Mammary epithelial cell (primary cell): ENCODE measurements at places on chromosomes 6 and 20. TPM values are rescaled to one million over a fixed set of nuclear protein-coding genes. Genes with fewer than 3 reads are reported as not detected.

Gene TMEM242
- polyA plus RNA-seq = 4.7 TPM

GRCh38 chr6:143337201-143337949 lies 113.1 kb downstream of the ADAT2 start:
- DNase-seq = no peak

- DNase-seq = peak; percentile 28
Observed at GRCh38 chr20:5731753-5732366, 18.3 kb upstream of the SHLD1 start.

- no peak for DNase-seq
Observed at GRCh38 chr6:116933485-116933884, 56.4 kb downstream of the RFX6 start.

Gene ARMH2
- not detected for polyA plus RNA-seq

Gene GPR6
- not detected for polyA plus RNA-seq

DNA sequence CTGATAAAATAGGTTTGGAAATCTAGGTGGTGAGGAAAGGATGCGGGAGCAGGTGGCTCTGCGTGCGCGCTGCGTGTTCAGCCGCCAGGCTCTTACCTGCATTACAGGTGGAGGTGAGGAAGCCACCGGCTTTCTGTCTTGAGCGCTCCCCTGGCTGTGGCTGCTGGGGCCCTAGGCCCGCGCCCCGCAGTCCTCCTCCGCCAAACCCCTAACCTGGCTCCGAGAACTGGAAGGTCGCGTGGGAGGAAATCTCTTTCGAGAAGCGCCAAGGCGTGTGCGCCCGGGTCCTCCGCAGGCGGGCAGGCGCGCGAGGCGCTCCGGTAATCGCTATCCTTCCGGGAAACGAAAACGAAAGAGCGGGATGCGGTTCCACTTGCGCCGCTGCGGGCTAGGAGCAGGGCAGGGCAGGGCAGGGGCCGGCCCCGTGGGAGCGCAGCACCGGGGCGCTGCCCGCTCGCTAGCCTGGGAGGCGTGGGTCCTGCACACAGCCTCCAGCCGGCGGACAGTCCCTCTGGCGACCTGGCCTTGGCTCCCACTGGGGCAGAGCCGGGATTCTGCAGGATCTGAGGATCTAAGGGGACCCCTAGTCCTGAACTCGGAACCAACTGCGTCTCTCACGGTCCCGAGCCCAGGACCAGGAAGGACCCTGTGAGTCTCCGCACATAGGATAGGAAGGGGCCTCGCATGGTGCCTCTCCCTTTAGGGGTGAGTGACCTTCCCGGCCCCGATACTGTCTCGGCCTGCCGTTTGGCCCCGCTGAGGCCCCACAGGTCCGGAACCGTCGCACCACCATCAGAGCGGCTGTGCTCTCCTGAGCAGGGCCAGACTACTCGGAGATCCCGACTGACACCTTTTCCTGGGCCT lies at the start of gene ETV7:
ETV7 (minus strand) TSS at position 230 of the 864 bp plus-strand sequence; CDS start at position 102, 128 bp downstream.
- DNase-seq = peak; percentile 35

GRCh38 chr20:38321959-38322598 lies 18.1 kb downstream of the BPI start:
- peak; percentile 29 for DNase-seq

GRCh38 chr6:105210932-105211531 lies 31.2 kb upstream of the POPDC3 start:
- DNase-seq = no peak

DNA sequence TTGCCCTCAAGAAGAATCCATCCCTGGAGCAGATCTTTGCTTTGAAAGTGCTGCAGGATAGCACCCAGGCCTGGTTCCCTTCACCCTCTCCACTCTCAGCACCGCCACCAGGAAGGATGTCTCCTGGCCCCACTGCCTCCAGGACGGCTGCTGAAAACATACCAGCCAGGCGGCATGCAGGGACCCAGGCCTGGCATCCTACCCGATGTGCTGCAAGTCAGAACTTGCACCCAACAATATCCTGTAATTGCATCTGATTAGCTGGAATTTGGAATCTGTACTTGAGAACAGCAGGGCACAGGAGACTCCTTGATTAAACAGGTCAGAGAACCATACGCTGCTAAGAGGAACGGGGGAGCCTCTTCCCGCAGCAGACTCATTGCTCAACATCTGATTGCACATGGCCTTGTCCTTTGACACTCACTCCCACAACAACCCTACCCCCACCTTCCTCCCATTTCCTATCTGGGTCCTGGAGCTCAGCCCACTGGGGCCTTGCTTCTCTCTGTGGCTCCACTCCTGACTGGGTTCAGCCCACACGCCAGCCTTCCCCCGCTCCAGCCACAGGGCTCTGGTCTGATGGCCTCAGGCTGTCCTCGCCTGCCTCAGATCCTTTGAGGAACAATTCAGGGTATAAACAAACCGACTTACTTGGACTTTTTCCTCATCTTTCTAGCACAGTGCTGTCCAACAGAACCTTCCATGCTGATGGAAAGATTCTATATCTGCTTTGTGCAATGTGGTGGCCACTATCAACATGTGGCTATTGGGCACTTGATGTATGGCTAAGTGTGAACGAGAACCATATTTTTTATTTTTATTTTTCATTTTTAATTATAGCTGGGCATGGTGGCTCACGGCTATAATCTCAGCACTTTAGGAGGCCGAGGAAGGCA lies 78.0 kb downstream of the FGD2 start:
- DNase-seq = peak; percentile 76

DNA sequence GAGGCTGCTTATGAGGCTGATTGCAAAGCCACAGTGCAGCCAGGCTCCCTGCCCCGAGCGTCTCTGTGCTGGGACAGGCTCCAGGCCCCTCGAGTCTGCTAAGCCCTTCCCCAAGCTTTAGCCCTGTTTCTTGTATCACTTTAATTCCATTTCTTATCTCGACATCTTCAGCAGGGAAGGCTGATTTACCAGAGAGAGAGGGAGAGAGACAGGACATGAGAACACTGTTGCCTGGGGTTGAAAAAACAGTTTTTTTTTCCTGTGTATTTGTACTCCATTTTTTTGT lies 386.5 kb downstream of the SMOC2 start:
- DNase-seq = no peak

- no peak for DNase-seq
Observed at GRCh38 chr20:64056889-64057627, 5.9 kb upstream of the TCEA2 start.

Gene MACROD2
- 0.32 TPM for polyA plus RNA-seq

- DNase-seq = peak; percentile 64
Observed at GRCh38 chr6:100504786-100505737, 40.3 kb upstream of the SIM1 start.

DNA sequence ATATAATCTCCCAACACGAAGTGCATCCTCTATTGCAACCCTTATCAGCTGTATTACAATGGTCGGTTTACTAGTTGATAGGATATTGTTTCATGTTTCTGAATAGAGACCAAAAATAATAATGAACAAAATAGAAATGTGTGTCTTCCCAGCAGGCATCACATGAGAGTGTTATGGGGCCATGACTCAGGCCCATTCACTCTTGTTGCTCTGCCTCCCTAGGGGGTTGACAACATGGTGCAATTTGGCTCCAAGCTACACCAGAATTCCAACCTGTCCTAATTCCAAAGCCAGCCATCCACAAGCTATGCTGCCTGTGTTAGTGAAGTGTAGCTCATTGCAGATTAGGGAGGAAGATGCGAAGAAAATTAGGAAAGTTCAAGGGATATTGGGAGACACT lies 13.1 kb upstream of the SAYSD1 start:
- DNase-seq = no peak

GRCh38 chr20:37336369-37337207 lies 9.4 kb upstream of the SRC start:
- DNase-seq = no peak

GRCh38 chr6:48087448-48087847 lies 23.5 kb downstream of the PTCHD4 start:
- DNase-seq = no peak

DNA sequence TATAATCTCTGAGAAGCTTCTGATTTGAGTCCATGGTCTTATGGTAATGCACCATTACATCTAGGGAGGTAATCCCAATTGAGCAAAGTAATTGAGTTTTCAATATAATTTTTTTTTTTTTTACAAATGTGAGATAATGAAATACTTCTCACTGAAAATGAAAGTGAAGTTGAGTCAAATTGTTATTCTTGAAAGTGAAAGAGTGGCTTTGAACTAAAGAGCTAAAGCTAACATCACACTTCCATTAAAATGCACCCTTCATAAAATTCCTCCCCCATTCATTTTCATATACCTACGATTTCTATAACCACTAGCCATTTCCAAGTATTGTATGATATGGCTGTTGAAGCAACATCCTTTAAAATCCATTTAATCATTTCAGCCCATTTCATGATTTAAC lies 149.1 kb upstream of the IMPG1 start:
- DNase-seq = no peak

Gene KCNG1
- 19.2 TPM for polyA plus RNA-seq

GRCh38 chr6:72547020-72547419 lies 74.8 kb upstream of the KCNQ5 start:
- no peak for DNase-seq

Gene C20orf204
- polyA plus RNA-seq = 0.03 TPM

- DNase-seq = no peak
Observed at GRCh38 chr6:37861452-37861851, 41.9 kb downstream of the ZFAND3 start.

DNA sequence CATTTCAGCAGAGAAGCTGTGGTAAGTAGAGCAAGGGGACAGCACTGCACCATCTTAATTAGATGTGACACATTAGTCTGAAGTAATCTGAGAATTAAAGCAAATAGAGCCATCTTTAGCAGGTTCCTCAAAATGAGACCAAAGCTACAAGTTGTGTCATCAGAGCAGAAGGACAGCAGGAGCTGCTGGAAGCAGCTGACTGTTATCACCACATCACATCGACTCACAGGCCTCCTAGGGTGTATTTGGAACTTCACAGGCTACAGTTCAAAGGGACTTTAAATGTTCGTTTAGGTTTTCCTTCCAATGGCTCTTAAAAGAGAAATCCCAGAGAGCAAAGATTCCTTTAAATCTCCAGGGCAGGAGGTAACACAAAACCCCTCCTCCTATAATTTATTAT lies 69.5 kb downstream of the LCA5 start:
- peak; percentile 20 for DNase-seq

Gene RBM24
- polyA plus RNA-seq = 0.54 TPM

- no peak for DNase-seq
Observed at GRCh38 chr6:55469951-55470366, 109.0 kb downstream of the HMGCLL1 start.

- no peak for DNase-seq
Observed at GRCh38 chr20:9503526-9504245, 10.7 kb upstream of the LAMP5 start.

DNA sequence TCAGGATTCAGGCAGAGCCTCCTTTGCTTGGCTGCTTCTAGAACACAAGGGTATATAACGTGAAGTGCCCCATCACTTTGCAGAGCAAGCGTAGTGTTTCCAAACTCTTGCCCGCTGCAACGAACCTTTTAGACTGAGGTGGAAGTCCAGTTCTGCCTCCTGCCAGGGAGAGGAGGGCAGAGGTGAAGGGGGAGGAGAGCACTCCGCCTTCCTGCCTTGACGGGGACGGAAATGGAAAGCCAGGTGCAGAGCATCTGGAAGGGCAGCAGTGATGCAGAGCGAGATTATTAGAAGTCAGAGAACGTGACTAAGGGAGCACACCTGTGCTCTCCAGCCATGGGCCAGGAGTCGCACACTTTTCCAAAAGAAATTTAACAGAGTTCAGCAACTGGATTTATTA lies 63.4 kb downstream of the RREB1 start:
- DNase-seq = no peak

GRCh38 chr6:154471609-154472362 lies 38.7 kb downstream of the CNKSR3 start:
- peak; percentile 35 for DNase-seq

- DNase-seq = no peak
Observed at GRCh38 chr6:157586088-157586414, 205.1 kb downstream of the ZDHHC14 start.

- DNase-seq = peak; percentile 12
Observed at GRCh38 chr6:22108199-22108598, 188.6 kb downstream of the PRL start.

DNA sequence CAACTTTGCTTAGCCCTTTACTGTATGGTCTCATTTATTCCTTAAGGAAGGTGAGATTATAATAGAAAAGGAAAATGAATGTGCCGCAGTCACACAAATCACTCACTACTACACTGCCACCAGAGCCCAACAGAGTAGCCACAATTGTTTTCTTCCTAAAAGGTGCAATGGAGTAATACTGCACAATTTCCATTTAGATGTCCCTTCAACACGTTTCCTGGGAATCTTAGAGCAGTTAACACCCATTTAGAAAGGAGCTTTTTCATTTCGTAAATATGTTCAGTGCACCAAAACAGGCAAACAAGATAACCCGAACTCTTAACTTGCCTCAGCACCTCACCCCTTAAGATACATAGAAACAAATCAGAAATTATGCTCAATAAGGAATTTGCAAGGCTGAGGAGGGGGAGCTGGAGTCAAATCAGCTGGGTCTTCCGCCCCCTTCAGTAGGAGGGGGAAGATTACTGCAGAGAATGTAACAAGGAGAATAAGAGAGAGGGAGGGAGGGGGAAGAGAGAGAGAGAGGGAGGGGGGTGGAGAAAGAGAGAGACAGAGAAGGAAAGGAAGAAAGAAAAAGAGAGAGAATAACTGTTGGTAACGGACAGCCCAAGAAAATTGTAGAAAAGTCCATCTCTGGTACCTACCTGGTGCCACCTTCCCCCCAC lies 155.5 kb downstream of the BCAS1 start:
- DNase-seq = no peak

GRCh38 chr6:13373488-13373886 lies 45.1 kb upstream of the TBC1D7 start:
- no peak for DNase-seq

GRCh38 chr20:59818911-59819310 lies 114.5 kb downstream of the SYCP2 start:
- no peak for DNase-seq

DNA sequence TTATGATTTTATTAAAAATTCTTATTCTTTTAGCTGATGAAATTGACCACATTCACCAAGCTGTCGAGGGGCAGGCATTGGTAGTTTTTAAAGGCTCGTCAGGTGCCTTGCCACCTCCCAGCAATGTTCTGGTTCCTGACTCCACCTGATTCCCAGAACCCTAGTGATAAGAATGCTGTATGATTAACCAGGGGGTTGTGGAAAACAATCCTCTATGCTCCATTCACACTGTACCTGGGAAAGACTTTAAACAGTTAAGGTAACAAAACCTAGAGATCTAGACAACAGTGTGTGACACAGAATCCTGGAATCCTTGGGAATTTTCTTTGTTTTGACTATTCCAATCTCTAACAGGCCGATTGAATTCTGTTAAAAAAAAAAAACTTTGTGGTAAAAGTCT lies 165.7 kb upstream of the OLIG3 start:
- no peak for DNase-seq

Gene AKAP7
- 0.99 TPM for polyA plus RNA-seq

GRCh38 chr20:22447447-22447778 lies 137.0 kb downstream of the FOXA2 start:
- DNase-seq = peak; percentile 32

Gene SLC12A5
- polyA plus RNA-seq = 0.94 TPM

DNA sequence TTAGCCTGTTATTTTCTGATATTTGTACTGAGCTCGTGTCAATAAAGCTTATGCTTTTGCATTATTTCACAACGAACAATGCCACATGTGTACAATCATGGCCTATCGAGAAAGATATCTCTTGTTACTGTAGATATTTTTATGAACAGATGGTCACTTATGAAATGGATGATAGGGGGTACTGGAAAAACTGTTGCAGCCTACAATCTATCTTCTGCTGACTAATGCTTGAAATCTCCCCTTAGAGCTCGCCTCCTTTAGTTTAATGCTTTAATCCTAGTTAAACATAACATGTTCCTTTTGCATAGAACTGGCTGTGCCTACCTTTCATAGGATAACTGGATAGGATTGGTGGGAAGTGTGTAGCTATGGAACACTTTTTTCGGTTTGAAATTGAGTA lies 296.2 kb downstream of the FARS2 start:
- no peak for DNase-seq

Gene CCND3
- 123 TPM for polyA plus RNA-seq

Gene CTAGE9
- polyA plus RNA-seq = not detected
